Dorsolateral prefrontal cortex (tissue), 122 donors: ENCODE measurements at places on chromosomes 1 and 21.

DNA sequence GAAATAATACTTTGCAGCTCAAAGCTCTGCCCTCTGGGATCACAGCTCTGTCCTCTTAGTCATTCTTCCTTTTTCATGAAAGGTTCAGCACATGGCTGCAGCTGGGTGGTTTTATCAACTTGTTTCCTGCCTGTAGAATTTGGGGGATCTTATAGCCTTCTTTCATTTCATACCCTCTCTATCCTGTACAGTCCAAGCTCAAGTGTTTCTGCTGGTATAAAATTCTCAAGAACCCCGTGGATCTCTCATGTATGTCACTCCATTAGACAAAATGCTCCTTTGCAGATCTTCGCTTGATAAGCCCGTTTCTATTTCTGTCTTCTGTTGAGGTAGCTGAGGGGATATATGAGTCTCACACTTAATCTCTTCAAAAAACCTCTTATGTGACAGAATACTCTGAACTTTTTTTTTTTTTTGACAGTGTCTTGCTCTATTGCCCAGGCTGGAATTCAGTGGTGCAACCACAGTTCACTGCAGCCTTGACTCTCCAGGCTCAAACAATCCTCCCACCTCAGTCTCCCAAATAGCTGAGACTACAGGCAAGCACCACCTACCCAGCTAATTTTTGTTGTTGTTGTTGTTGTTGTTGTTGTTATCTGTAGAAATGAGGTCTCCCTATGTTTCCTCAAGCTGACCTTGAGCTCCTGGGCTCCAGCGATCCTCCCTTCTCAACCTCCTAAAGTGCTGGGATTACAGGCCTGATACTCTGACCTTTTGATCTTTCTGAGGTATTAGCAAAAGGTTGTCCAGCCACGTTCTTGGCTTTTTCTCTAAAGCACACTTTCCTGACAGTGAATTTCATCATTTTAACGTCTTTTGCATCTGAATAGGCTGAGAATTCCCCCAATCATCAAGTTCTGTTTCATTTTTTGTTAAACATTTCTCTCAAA lies 24.6 kb upstream of the COL9A2 start:
- DNase-seq = no peak

GRCh38 chr1:227999056-227999930 lies 7.5 kb upstream of the WNT3A start:
- no peak for DNase-seq

DNA sequence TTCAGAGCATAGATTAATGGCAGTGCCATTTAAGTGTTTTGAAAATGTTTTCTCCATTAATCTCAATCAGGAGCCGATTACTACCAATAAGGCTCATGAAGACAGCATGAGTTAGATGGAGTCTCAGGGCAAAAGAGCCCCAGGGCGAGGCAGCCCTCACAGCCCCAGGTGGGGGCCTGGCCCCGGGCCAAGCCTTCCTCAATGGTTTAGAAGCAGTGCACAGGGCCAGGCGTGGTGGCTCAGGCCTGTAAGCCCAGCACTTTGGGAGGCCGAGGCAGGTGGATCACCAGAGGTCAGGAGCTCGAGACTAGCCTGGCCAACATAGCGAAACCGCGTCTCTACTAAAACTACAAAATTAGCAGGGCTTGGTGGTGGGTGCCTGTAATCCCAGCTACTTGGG lies 348.1 kb upstream of the VAMP3 start:
- peak; percentile 21 for DNase-seq

DNA sequence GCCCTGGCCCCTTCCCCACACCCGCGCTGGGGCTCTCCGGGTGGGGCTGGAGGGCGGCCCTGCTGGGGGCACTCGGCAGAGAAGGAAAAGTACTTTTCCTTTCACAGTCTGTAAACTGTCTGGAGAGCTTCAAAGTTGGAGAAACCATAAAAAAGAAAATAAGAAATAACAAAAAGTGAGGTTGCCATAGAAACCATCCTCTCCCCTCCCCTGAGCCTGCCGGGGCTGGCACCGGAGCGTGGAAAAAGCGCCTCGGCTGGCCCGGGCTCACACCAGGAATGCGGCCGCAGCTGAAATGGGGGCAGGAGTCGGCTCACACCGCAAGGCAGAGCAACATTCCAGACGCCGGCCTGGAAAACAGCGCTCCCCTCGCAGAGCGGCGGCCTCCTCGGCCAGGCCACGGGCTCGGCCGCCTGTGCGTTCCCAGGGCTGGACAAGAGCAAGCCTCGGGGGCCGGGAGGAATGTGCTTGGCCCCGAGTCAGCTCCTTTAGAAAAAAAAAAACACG lies 69.2 kb downstream of the MORN1 start:
- DNase-seq = peak; percentile 72

- DNase-seq = no peak
Observed at GRCh38 chr1:17198476-17199258, 6.3 kb upstream of the PADI1 start.

DNA sequence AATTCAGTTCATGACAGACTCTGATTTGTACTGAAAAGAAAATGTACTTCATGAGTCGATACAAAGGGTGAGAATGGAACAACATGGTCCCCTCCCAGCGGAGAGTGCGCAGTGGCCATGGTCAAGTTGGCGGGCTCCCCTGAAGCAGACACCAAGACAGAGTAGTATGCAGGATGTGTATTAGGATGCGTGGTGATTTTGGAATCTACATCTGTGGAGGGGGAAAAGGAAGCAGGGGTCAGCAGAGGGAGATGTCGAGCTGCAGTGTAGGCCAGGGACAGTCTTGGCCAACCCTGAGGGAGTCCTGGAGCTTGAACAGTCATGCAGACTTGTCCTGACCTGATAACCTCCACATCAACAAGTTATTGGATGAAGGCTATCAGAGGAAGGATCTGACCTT lies 481.0 kb downstream of the OMA1 start:
- no peak for DNase-seq

DNA sequence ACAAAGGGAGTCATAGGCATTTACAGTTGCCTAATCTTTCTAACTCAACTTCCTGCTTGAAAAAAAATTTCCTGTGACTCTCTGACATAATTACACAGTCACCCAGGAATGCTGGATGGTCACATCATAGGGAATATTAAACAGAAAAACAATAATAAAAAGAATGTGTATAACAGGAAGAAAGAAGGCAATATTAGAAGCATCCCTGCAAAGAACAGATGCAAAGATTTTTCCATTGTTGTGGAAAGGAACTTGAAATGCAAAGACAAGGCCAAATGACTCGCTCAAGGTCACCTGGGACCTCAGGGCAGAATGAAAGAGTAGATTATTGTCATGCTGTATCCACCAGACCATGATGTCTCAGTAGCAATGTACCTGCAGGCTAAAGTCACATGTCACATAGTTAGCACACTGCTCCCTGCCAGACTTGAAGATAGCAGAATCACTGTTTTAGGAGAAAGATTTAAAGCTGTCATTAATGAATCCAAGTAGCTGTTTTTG lies 184.3 kb downstream of the CYYR1 start:
- DNase-seq = no peak

DNA sequence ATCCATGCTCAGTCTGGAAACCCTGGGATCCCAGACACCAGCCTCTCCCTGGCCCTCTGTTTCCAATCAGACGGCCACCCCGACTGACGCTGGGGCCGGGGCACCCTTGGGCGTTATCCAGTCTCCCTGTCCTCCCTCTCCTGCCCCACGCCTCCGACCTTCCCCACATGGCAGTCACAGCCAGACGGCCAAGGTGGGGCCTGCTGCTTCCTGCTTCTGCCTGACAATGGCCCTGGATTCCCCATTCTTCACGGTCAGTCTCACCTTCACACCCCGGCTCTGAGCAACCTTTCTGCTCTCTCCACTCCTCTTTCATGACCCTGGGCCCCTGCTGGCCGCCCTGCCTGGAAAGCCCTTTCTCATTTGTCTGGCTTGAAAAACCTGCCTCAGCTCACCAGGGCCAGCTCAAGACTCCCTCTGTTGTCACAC lies 6.6 kb downstream of the GNG4 start:
- DNase-seq = no peak

GRCh38 chr1:113217447-113218208 lies 144.6 kb downstream of the LRIG2 start:
- no peak for DNase-seq

GRCh38 chr1:194056169-194056568 lies 869.8 kb upstream of the B3GALT2 start:
- no peak for DNase-seq

DNA sequence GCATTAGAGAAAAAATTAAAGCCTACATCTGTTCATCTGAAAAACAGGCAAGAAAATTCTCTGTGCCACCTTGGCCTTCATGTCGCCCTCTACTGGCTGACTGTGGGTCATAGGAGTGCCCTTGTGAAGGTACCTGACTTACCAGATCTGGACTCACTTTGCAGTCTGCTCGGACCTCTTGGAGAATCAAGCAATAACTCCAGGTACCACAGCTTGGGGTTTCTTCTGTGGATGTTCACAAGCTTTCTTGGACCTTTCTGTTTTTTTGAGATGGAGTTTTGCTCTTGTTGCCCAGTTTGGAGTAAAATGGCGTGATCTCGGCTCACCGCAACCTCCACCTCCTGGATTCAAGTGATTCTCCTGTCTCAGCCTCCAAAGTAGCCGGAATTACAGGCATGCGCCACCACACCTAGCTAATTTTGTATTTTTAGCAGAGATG lies 2.4 kb upstream of the PRAMEF18 start:
- no peak for DNase-seq

DNA sequence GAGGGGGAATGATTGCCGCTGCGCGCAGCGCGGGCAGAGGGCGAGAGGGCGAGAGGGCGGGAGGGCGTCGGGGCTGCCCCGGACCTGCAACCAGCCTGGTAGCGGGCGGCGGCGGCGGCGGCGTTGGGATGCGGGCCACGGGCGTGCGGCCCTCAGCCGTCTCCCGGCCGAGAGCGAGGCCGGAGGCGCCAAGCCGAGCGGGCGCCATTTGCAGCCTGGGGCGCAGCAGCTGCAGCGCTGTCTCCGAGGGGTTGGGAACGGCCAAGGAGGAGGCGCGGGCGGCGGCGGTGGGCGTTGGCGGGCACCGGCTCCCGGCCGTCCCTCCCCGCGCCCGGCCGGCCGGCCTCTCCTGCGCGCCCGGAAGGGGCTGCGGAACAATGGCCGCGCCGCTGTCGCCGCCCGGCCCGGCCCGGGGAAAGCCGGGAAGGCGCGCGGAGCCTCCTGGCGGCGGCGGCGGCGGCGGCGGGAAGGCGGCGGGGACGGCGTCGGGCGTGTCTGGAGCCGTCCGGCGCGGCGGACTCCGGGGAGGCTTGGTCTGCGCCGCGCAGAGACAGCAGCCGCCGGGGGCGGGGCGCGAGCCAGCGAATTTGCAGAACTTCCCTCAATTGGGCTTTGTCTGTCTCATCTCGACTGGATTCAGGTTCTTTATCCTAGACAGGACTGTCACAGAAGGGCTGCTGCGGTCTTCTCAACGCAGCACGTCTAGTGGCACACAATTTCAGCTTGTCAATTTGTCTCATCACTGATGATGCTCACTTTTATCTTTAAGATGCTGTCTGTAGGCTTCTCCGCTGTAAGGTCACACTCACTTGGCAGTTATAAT lies 35.7 kb downstream of the ZBTB8B start:
- peak; percentile 75 for DNase-seq

GRCh38 chr1:54126271-54126815 lies 26.5 kb downstream of the CDCP2 start:
- DNase-seq = no peak

- DNase-seq = no peak
Observed at GRCh38 chr1:81752840-81753239, 47.9 kb upstream of the ADGRL2 start.

DNA sequence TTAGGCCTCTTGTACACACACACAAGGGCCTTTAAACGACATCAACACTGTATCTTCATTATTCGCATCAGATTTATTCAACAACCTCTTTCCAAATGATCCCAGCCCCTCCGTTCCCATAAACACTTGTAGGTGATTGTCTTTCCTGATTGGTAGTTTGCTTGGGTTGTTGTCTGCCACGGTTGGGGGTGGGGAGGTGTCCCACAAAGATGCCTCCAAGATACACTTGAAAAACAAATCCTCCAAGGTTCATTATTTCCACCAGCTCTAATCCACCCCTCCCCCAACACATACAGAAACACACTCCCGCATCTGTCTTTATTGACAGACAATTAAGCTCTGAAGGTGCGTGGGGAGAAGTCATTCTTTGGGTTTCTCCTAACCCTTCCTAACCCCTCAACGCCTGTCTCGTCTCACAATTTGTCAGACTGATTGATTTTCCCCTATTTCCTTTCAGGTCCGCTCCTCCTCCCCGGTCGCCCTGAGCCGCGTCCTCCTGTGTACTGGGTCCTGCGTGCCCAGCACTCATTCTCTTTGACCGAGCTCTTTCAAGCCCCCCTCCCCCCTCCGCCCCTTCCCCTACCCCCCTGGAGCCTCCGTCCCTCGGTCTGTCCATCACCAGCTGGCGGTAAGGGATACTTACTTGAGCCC lies 1.4 kb downstream of the WDR26 start:
- no peak for DNase-seq

GRCh38 chr1:91490501-91490900 lies 10.2 kb upstream of the CDC7 start:
- DNase-seq = no peak

DNA sequence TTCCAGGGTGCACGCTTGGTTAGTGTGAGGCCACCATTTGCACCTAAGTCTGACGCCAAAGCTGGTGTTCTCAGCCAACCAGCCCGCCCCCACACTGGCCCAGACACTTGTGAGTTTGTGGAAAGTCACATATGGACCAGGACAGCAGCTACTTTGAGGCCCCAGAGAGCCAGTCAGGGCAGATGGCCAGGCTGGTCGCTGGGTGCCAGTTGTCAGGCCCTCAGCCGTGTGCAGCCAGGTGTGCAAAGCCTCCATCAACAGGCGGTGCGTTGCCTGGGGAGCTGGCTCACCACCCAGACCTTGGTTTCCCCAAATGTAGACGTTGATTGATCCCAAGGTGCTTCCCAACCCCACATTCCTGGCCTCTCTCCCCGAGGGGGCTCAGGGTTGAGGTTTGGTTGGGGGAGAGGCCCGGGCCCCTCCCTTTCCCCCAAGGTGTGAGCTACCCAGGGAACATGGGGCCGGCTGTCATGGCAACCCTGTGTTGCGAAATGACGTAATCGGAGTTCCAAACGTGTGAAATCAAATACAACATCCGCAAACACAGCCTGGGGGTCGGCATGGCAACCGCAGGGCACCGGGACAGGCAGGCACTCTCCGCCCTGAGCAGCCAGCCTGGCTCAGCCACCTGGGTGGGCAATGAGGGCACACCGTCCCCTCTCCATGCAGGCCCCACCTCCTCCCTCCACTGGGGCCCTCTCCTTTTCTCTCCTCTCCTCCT lies 42.2 kb upstream of the WNT4 start:
- DNase-seq = no peak

GRCh38 chr1:206905295-206906164 lies 8.3 kb downstream of the IL24 start:
- DNase-seq = no peak

DNA sequence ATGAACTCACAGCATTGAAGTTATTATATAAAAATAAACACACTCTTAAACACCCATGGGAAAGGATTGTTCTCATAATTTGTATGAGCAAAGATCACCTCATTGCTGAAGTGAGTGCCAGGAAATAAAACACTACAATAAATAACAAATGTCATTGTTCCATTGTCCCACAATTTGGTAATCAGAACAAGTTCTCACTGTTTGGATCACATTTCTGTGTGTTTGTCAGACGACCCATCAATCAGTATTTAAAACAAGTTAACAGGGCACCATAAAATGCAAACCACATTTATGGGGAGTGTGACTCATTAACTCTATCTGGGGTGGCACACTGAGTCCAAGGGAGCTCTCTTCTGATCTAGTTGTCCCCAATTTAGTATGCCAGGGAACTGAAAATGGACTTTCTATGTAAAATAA lies 124.5 kb downstream of the PTPRC start:
- DNase-seq = no peak

GRCh38 chr1:143553627-143554026 lies 418.2 kb downstream of the FAM72C start:
- DNase-seq = no peak
